HFFc6 (cell line): ENCODE measurements at places on chromosomes 4 and X. TPM values are rescaled to one million over a fixed set of nuclear protein-coding genes. Genes with fewer than 3 reads are reported as not detected.

The MAGEC1 gene
- total RNA-seq = 0.15 TPM in 1 of 3 replicates, not detected in the others

GRCh38 chr4:88108747-88109122 lies 49.7 kb downstream of the ABCG2 start:
- DNase-seq = no peak

DNA sequence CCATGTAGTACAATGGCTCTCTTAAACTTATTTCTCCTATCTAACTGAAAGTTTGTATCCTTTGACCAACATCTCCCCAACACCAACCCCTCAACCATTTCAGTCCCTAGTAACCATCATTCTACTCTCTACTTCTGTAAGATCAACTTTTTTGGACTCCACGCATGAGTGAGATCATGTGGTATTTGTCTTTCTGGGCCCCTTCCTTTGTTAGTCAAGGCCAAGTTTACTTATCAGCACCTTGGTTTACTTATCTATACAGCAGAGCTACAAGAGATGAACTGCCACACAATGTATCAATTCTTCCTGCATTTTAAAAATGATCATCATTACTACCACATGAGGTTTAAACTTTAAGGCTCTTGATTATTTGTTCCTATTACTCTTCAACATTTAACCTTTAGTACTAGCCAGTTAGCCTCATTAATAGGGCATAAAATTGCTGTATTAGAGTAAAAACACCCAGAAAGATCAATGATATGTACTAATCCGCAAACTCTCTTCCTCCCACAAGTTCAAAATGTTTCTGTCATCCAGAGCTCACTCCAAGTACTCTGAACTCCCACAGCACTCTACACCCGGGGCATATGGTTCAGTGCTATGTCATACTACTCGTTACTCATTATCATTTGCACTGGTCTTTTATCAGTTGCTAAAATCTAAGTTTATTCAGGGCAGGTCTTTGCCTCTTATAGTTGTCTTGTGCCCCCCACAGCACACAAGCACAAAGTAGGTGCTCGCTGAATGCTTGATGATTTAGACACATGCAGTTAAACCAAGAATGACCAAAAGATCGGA lies 145.7 kb upstream of the ADAMTS3 start:
- no peak for DNase-seq

- DNase-seq = no peak
These were observed 52.3 kb downstream of the PALLD start for GRCh38 chr4:168549143-168549542.

GRCh38 chr4:153064571-153064970 lies 128.4 kb downstream of the FHDC1 start:
- DNase-seq = no peak

DNA sequence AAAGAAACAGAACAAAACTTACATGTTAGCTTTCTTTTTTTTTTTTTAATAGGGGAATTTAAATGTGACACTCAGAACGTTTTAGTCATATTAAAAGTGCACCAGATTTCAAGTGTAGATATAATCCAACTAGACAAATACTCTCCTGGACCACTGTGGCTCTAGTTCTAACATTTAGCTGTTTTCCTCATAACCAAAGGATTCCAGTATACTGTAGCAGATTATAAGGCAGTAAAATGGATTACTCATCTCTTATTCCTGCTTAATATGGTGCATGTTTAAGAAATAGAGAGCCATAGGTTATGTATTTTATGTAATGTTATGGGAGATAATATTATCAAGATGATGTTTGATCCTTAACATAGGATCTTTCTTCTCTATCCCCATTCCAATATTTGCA lies 1339.5 kb upstream of the AGA start:
- no peak for DNase-seq

The TTC29 gene
- not detected in 3 replicates for total RNA-seq

- DNase-seq = no peak
These were observed 115.7 kb downstream of the ANKRD50 start for GRCh38 chr4:124596816-124597215.

The JADE3 gene
- total RNA-seq = 5.1 to 6.5 TPM (median 5.3 TPM) in 3 replicates

The MAGEC2 gene
- total RNA-seq = not detected in 2 replicates

DNA sequence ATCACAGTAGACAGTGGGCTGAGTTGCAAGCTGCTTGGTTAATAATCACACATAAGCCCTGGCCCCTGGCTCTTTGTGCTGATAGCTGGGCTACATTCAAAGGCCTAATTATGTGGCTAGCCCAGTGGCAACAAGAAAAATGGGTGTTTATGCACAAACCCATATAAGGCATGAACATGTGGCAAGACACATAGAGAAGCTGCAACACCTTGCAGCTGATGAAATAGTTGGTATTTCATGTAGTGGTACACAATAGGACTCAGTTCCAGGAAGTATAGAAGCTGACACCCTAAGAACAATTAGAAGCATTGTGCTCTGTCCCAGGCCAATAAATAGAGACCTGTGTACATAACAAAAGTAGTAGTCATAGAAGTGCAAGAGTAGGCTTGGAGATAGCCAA lies 14.6 kb upstream of the ZNF630 start:
- DNase-seq = no peak

DNA sequence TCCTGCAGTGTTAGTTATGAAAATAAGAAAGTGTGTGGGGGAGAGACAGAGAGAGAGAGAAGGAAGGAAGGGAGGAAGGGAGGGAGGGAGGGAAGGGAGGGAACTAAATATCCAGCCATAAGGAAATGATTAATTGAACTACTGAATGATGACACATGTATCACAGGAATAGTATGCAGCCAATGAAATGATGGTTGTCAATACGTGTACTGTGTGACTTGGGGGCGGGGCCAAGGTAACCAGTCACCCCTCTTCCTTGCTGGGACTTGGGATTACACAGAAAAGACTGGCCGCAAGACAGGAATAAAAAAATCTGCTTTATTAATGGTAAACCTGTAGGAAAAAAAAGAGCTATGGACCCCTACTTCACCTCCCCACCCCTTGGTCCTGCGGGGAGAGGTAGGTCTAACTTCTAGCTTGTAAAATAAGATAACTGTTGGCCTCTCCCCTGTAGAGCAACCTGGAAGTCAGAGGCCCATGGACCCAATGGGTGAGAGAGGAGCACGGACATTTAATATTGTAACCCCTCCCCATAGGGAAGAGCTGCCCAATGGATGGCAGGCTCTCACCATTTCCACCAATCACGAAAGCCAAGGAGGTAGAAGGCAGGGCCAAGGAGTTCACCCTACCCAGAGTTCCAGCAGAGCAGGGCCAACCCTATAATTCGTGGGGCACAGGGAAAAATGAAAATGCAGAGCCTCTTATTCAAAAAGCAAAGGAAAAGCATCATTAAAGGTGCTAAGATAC lies 7.4 kb downstream of the PPP2R2C start:
- no peak for DNase-seq

The SPACA5 gene
- total RNA-seq = not detected in 2 replicates

GRCh38 chrX:118392716-118393115 lies 46.8 kb downstream of the WDR44 start:
- DNase-seq = no peak

DNA sequence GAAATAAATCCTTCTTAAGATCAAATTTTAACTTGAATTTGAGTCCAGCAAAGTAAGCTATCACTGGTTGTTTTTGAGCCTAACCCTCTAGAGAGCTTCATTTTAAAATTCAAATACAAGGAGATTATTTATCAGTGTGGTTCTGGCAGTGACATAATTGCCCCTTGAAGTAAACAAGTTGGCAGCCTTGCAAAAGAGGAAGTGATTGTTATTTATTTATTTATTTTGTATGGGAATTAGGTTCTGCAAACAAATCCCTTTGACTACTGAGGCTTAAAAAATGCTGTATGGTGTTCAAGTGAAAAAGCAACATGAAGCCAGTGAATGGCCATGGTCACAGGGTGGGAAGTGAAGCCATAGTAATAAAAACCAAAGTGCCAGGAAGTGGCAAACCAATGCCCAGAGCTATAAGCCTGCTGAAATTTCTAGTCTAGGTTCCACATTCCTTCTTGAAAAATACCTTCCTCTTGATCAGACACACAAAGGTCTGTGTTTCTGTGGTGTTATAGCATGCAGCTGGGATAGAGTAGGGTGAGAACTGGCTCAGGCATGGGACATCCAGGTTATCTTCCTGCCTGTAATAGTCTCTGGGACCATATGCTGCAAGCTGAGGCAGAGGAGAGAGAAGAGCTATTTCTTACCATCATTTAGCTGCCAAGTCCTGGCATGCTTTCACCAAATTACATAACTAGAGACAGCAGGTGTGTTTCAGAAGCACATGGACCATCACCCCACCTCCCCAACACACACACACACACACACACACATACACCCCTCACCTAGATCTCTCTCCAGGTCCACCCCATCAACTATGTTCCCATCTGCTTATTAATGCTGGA lies 47.1 kb upstream of the TSPAN7 start:
- DNase-seq = no peak

DNA sequence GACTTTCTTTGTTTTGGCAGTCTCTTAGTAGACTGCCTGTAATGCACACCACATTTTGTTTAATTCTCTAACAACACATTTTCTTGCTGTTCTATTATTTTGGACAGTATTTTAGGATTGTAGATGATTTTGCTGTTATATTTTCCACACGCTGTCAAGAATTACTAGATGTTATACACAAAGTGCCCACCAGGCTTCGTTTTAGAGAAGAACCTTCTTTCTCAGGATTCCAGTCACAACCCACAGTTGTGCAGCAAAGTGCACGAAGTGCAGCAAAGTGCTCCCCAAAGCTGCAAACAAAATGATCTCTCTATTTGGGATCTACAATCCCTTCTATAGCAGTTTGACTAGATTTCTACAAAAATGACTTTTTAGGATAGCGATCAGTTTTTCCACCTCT lies 2.4 kb downstream of the ZNF141 start:
- no peak for DNase-seq

GRCh38 chrX:22165732-22166457 lies 106.8 kb upstream of the CBLL2 start:
- DNase-seq = peak; percentile 1

DNA sequence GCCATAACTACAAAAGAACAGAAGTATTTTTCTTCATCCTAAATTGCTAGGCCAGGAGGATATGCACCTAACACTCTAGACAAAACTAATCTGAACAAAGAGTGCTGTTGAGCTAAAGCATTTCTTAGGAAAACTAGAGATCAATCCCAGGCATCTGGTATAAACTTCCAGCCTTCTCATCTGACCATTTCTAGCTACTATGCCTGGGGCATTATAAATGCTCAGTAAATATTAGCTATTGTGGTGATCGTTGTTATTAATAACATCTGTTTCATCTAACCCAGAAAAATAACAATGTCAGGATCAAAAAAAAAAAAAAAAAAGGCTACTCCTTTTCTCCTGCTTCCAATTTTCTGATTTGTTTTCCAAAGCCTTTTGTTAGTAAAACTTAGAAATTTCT lies 7.7 kb upstream of the SLC10A6 start:
- DNase-seq = peak; percentile 24

GRCh38 chrX:73448379-73448778 lies 1.5 kb downstream of the CDX4 start:
- no peak for DNase-seq

DNA sequence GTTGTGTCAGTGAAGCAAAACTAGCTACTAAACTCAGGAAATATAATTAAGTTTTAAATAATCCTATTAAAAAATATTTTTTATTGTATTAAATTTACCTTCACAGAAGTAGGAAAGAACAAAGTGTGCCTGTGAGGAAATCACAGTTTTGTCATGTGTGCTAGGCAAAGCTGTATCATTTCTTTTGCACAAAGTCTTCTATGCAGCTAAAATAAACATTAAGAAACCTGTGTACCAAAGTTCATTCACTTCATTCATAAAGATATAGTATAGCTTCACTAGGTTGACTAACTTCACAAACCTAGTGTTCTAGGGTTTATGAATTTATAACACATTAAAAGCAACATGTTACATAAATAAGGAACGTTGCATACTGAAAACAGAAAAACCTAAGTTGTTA lies 131.0 kb downstream of the PDS5A start:
- no peak for DNase-seq

DNA sequence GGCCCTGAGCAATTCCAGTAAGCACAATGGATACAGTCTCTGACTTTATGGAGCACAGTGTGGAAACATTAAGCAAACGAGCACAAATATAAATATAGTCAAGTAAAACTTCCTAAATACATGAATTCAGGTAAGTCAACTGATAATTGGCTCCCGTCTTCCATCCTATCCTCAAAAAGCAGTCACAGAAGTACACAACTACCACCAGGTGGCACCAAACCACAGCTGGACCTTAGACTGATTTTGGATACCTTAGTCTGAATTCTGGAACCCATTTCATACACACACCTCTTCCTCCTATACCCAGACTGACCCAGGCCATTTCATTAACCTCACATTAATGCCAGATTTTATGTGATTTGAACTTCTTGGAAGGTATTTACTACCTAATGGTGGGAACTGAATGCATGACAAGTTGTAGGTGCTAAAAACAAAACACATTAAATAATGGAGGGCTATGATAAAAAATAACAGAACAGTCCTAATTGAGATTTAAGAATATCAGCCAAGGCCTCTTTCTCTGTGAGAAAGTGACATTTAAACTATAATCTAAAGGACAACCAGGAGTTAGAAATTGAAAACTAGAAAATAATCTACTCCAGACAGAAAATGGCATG lies 77.5 kb downstream of the ELF2 start:
- DNase-seq = peak; percentile 74

The GLUD2 gene
- total RNA-seq = 0.24 to 0.38 TPM (median 0.26 TPM) in 3 replicates

DNA sequence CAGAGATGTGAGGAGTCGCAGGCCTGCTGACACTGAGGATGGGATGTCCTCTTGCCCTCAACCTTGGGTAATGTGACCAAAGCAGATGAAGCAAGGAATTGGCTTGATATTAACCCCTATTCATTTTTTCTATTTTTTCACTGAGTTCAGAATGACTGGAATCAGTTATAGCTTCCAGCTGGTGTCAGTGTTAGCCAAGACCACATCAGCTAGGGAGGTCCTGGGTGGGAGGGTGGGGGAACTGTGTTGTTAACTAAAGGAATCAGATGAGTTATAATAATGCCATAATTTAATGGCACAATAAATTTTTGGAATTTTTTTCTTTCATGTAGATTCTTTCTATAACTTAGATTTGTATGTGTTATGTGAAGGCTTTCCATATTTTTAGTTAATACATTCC lies 91.9 kb downstream of the EGF start:
- DNase-seq = no peak

GRCh38 chr4:152028131-152028530 lies 267.3 kb upstream of the GATB start:
- no peak for DNase-seq

DNA sequence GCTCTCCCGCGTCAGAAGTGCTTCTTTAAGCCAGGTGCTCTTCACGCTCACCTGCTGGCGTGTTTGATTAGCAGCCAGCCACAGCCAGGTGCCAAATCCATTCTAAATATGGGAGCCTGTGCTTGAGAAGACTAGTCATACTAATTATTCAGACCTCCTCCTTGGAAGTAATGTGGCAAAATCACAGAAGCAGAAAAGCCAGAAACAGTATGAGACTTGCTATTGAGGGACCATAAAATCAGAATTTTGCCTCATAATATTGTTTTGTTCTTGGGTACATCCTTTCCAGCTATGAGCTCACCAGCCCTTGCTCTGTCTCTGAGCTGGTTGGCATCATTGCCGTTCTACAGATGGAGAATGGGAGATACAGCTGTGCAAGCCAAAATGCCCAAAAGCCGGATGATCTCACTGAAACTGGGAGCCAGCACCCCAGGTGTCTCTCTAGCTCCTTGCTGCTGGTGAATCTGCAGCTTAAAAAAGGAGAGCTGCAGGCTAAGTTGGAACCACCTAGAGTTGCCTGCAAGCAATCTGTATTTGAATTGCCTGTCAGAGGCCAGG lies 205.4 kb downstream of the SHROOM3 start:
- DNase-seq = no peak
